ENCODE measurements at places on chromosomes 1 and 21.

GRCh38 chr1:189301235-189301634 is 1176.4 kb downstream of the BRINP3 start:
- DNase-seq, result no peak

DNA sequence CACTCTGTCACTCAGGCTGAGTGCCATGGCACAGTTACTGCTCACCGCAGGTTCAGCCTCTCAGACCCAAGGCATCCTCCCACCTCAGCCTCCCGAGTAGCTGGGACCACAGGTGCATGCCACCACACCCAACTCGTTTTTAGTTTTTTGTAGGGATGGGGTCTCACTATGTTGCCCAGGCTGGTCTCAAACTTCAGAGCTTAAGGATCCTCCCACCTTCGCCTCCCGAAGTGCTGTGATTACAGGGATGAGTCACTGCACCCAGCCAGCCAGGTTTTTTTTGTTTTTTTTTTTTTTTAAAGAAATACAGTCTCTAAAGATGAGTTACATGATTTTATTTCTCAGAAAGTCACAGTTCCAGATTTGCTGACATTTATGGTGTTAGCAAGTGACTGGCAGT is 29.0 kb downstream of the BACE2 start:
- no peak for DNase-seq

- no peak for DNase-seq
Measured at GRCh38 chr1:57600424-57600823, 176.6 kb upstream of the DAB1 start.

DNA sequence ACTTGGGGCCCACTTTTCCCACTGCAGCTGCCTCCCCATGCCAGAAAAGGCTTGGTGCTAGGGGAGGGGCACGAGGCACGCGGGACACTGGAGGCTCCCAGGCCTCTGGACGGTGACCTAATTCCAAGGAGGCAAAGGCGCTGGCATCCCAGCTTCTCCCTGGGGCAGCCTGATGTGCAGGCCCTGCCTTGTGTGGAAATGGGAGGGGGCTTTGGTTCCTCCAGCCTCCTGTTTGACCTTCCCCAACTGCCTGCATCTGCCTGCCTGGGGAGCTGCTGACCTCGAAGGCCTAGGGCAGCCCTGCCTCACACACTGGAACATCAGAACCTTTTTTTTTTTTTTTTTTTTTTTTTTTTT is 39.9 kb downstream of the KIAA1614 start:
- no peak for DNase-seq

- DNase-seq, result no peak
Measured at GRCh38 chr1:208115924-208116640, 128.1 kb downstream of the PLXNA2 start.

DNA sequence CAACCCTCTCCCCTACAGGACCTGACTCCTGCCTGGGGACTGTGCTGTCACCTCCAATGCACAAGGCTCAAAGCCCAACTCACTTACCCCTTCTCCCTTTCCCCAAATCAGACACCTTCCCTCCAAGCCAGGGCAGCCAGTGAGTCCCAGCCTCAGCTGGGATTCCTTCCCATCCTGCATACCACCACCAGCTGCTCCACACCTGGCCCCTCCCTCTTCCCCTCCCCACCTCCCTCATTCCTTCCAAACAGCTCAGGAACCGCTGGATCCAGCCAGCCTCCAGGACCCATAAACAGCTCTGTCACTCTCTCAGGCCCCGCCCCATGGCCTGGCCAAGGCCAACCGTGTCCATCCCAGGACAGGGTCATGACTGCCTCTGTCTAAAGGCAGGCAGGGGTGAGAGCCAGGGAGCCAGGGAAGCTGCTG is 41.4 kb downstream of the ACOT7 start:
- DNase-seq, result peak; percentile 41

DNA sequence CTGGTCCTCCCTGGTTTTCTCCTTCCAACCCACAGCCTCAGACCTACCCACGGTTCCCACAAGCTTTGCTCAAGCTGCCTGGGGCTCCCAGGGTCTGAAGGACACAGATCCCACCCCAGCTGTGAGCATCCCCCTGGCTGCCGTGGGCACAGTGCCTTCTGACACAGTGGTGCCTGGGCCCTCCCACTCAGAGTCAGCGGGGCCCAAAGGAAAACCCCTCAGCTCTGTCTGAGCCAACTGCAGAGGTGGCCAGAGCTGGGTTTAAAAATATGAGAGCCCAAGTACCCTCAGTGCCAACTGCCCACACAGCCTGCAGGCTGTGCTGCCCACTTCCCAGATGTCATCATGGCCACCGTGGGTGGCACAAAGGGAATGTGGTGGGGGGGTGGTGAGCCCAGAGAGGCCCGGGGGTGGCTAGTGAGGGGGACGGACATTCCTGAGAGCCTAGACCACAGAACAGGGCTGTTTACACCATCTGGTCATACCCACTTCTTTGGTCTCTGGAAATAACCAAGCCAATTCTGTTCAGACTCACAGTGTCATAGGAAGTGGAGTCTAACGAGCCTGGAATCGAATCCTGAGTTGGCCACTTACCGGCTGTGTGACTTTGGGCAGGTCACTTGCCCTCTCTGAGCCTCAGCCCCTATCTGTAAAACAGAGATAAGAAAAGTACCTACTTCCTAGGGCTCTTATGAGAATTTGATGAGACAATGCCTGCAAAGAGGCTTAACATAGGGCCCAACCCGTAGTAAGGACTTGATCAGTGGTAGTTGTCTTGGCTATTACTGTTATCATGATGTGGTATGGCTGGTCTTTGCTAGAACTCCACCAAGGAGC is 85.5 kb downstream of the CAMK2N1 start:
- DNase-seq, result no peak

DNA sequence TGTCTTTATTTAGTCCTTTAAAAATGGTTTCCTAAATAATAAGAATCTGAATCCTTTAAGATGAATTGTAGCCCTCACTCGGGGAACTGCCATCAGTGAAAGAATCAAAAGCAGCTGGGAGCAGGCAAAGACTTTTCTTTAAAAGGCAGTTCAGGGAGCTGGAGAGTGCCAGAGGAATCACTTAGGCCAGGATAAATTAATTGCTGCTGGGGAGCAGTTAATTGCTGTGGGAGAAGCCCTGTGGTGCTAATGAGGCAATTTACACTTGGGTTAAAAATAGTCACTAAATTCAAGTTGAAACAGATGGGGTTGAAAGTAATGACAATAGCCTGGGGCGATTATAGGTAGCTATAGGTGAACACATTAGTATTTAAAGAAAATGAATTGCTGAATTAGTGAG is 38.7 kb upstream of the COL24A1 start:
- no peak for DNase-seq

- DNase-seq, result no peak
Measured at GRCh38 chr1:221405146-221405545, 336.7 kb downstream of the DUSP10 start.

- DNase-seq, result peak; percentile 30
Measured at GRCh38 chr1:31183927-31184554, 55.6 kb downstream of the NKAIN1 start.

DNA sequence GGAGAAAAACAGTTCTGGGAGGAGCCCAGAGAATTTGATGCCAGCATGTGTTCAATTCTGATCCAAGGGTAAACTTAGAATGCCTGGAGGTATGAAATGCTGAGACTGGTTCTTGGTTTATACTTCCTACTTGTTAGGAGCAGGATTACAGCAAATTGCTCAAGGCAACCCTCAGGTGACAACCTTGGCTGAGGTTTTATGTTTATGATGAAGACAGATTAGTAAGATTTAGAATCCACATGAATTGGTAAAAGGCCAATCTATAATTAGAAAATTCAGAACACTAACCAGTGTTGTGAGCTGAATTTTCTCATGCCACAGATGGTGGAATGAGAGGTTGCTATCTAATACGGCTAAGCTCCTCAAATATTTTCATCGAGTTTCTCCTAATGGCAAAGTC is 235.3 kb upstream of the NRIP1 start:
- no peak for DNase-seq

DNA sequence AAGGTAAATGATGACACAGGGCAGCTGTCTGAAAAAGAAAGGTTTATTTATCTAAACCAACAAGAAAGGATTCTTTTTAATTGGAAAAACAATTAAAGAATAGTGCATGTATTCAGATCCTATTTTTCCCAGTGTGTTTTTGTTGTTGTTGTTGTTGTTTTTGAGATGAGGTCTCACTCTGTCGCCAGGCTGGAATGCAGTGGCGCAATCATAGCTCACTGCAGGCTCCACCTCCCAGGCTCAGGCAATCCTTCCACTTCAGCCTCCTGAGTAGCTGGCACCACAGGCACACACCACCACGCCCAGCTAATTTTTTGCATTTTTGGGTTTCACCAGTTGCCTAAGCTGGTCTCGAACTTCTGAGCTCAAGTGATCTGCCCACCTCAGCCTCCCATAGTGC is 22.1 kb downstream of the NEK2 start:
- peak; percentile 9 for DNase-seq

DNA sequence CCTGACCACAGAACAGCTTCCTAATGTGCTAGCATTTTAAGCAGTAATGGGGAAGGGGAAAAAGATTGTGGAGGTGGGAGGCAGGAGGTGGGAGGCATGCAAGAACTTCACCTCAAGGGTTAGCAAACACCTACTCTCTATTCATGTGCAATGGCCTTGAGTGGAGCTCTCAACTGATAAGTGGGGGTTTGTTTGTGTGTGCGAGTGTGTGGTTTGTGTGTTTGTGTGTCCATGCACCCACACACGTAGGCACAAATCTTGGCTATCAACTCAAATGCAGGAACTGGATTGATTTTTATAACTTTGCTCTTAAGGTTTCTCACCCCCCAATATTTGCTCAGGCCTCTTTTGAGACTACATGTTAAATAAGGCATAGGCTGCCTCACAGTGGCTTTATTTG is 78.6 kb downstream of the SYT6 start:
- DNase-seq, result no peak

DNA sequence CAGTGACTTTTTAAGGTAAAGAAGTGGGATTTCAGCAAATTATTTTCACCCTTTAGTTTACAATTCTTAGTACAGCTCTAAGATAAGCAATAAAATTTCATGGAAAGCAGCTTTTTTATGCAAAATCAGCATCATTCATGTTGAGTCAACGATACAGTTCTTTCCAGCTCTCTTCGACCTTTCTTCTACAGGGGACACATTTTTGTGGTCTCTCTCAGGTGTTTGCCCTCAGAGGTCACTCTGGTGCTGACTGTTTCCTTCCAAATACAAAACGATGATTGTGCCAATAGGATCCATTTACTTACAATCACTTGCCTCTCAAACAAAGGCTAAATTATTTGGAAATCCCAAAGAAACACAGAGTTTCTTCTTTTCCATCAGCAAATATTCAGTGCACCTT is 51.0 kb downstream of the PSMG1 start:
- peak; percentile 48 for DNase-seq

DNA sequence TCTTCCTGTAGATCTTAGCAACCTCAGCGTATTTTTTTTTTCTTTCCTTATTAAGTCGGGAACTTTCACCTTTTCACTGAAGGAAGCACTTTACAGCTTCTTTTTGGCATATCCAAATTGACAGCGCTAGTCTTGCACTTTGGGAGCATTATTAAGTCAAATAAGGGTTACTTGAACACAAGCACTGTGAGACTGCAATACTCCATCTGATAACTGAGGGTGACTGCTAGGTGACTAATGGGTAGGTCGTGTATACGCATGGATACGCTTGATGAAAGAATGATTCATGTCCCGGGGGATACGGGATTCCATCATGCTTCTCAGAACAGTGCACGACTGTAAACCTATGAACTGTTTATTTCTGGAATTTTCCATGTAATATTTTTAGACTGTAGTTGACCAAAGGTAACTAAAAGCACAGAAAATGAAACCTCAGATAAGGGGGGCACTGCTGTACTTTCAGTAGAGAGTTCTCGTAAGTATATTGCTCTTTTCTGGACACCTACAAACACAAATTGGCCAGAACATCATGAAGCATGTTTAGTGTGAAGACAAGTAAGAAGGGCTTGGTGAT is 364.7 kb downstream of the SMYD3 start:
- DNase-seq, result no peak

- no peak for DNase-seq
Measured at GRCh38 chr1:117215733-117216462, 5.2 kb upstream of the VTCN1 start.

GRCh38 chr1:11906870-11907269 is 19.4 kb downstream of the KIAA2013 start:
- DNase-seq, result no peak

All from SW480 (cell line).